GM18507 (cell line): ENCODE measurements at places on chromosomes 12 and 14.

GRCh38 chr14:21476523-21476924 lies 235 bp downstream of the RAB2B start:
- peak; percentile 47 for DNase-seq

DNA sequence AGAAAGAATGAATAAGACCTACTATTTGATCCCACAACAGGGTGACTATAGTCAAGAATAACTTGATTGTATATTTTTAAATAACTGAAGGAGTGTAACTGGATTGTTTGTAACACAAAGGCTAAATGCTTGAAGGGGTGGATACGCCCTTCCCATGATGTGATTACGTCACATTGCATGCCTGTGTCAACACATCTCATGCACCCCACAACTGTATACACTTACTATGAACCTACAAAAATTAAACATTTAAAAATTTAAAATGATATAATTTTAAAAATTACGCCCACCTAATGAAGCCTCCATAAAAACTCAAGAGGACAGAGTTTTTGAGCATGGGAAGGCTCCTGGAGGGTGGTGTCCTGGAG lies 94.5 kb downstream of the SCARB1 start:
- DNase-seq = no peak

DNA sequence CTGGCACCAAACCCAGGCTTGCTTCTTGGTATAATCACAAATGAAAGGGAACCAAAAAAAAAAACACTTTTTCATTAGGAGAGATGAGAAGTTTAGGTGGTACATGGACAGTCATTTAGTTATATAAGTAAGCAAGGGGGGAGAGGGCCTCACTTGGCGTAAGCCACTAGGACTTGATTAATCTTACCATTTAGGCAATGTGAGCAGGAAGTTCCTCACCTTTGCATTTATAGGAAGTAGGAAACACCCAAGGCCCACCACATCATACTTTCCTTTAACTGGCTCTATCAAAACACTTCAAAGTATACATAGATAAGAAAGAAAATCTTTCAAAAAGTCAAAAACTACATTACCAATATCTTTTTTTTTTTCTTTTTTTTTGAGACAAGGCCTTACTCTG lies 6.7 kb upstream of the RPS6KA5 start:
- no peak for DNase-seq

DNA sequence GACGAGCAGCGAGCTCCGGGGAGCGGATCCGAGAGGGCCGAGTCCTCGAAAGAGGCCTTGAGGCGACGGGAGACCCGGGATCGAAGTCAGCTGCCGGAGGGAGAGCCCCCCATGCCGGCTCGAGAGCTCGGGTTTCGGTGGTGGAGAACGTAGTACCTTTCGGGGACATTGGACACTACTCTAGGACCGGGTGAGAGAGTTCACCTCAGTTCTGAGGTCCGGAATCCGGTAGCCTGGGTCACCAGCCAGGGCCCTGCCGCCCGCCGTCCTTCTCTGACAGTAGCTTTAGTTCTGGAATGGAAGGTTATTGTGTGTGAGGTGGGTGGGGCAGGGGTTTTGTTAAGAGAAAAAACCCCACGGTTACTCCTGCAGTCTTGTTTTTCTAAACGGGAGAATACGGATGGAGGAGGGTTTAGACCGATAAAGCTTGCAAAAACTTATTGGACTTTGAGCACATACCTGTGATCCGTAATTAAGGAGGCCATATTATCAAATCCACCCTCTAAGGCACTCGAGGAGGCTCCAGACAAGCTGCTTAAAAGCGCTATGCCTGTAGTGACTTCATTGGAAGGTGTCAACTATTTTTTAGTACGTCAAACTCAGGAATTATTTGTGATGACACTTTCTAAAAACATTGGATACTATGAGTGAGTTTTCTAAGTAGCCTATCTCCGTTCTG lies 765 bp downstream of the SCYL2 start:
- DNase-seq = no peak

DNA sequence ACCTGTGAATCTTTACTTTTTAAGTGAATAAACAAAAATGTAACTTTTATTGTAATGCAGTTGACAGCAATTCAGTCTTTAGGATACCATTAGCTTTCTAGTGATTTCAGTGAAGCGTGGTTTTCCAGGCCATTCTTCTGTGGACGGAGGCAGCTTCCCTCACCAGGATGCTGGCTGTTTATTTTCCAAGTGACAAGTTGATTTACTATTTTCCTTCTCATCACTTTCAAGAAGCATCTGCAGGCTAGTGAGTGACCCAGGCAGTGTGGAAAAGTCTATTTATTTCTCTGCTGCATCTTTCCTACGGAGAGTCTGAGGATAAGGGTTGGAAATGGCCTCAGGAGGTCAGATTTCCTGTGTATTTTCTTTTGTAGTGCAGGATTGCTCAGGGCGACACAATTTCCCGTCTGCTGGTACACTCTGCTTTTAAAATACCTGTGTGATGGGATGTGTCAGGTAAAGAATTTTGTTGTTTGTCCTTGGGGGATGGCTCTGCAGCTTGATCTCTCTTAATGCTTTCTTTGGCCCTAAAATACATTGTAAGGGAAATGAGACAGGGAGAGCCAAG lies 467.8 kb downstream of the NRXN3 start:
- no peak for DNase-seq

GRCh38 chr12:25713264-25713663 lies 160.2 kb upstream of the LMNTD1 start:
- DNase-seq = no peak

GRCh38 chr12:89862511-89863445 lies 154.1 kb upstream of the ATP2B1 start:
- no peak for DNase-seq
